Stimulated activated CD4-positive, alpha-beta T cell treated with anti-CD3 and anti-CD28 coated beads, Interleukin-1b, Interleukin-23, amount 100 ng/mL, for 4 hours (primary cell): ENCODE measurements at places on chromosomes 12 and 14.

DNA sequence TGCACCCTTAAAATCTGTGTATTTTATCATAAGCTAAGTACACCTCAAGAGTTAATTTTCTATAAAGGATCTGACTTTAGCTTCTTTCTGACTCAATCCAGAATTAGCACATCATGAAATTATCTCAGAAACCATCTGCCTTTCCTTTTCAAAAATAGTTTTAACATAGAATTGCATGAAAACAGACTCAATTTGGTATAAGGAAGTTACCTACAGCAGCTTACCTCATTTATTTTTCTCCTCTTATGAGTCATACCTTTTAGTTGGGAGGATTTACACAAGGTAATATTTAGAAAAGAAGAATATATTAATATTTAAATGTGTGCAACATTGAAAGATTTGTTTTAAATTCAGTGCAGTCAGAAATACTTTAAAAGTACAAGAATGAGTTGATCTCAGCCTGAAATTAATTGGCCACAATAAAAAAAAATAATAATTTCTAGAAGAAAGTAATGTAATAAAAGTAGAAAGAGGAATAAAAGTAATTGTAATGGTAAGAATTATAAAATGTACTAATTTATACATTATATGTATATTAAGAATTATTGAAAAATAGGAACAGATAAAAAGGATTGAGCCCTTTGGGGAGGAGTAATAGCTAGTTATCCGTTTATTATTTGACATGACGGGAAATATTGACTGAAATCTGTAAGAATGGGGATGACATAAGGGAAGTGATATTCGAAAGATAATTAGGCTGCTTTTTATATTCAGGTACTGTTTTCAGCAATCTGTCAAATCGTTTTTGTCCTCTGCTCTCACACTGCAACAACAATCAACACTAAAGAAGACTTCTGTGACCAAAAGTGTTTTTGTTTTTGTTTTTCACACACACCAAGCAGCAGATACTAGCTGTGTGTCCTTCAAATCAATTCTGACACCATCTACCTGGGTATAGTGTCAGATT, 20.5 kb downstream of the ADAM21 start:
- DNase-seq = no peak

GRCh38 chr12:3542911-3543310, 51.9 kb downstream of the PRMT8 start:
- DNase-seq = no peak

DNA sequence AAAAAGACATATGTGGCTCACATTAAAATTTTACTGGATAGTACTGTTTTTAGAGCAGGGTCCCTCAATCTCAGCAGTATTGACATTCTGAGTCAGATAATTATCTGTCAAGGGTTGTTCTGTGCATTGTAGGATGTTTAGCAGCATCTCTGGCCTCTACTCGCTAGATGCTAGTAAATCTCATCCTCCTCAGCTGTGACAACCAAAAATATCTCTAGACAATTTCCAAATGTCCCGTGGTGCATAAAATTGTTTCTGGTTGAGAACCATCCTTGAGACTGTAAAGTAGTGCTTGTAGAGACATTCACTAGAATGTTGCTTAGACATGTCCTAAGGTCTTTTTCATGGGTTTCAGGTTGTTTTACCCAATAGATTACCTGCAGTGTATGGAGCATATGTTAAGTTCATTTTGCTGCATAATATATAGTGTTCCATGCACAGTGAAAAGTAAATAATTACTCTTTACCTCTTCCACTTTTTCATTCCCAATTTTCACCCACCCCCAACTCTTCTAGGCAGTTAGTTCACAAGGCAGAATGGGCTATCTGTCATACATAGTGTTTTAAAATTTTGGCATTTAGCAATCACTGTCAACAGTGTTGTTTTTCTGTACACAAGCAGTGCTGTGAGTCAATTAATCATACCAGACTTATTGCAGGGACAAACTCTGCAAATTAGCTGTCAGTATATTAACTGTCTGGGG, 200.2 kb upstream of the SLC38A2 start:
- DNase-seq = no peak

DNA sequence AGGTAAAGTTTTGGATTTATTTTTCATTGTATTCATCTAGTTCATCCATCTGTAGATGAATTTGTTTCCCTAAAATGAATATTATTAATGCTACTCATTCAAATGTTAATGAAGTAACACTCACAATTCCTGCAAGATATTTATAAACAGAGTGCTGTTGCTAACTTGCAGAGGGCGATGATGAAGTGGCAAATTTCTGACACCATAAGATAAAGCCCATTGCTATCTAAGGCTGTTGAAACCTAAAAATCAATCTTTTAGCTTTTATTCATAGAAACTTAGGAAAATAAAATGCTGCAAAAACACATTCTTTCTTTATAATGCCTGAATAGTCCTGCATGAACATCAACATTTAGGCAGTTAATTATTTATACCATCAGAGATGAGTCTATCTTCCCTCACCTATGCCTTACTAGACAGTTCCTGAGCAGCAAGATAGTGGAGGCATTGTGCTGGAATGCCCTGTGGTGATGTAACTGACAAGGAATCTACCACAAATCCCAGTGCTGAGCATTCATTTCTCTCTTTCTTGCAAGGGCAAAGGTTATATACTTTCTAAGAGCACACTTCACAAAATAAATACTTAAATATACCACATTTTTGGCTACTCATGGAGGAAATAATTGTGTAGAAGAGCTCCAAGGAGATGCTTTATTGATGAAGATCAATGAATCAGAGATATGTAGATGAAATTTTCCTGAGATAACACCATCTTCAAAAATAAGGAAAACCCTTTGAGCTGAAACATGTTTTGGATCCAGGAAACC, 57.6 kb downstream of the LMNTD1 start:
- DNase-seq = no peak
